ENCODE measurements at places on chromosomes 5 and 9.

DNA sequence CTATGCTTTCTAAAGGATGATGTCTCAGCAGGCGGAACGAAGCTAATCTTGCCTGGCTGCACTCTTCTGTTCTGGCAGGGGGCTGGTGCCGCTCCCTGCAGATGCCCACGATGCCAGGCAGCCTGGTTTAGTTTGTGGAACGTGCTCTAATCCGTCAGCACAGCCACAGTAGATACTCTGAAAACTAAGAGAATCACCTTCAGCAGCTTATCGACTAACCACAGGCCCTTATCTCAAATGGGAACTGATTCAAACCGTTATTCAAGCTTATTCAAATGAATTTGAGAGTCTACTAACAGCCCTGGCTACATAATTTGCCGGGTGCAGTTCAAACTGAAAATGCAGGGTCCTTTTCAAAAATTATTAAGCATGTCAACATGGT is 246.6 kb upstream of the ANKRD55 start:
- no peak for DNase-seq

DNA sequence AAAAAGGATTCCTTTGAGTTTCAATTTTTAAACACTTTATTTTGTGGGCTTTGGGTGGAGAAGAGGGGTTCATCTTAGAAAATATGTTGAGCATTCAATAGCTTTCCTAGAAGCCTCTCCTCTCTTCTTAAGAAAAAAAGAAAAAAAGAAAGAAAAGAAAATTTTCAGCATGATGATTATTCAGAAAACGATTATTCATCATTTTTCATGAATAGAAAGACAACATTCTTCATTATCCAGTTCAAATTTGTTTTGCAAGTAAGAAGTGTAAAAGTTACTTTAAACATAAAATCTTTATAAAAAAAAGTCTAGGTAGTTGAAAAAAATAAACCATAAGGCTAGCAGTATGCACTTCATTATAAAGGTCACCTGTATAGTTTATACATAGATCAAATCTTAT is 636.5 kb downstream of the IRX1 start:
- no peak for DNase-seq

- DNase-seq, result no peak
Observed at GRCh38 chr9:111622626-111623025, 8.5 kb upstream of the DNAJC25 start.

DNA sequence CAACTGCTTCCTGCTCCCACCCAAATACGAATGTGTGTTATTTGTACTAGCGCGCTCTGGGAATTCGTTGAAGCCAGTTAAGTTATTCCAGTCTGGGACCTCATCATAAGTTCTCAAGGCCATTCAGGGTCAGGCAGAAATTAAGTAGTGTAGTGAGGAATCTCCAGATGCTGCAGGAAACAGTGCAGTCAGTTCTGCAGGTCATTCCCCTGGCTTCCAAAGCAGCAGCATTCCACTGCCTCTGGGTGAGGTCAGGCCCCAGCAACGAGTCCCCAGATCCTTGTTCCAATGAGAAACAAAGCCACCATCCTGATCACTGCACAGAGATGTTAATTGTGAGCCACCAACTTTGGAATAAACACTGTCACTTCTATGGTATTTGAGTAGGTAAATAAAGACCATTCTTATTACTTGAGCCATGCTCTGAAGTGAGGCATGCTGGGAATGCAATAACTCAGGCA is 33.1 kb downstream of the SVEP1 start:
- DNase-seq, result no peak

GRCh38 chr5:148374690-148375360 is 8.9 kb upstream of the FBXO38 start:
- DNase-seq, result no peak

GRCh38 chr9:117034866-117035265 is 347.8 kb downstream of the TRIM32 start:
- no peak for DNase-seq
